ENCODE measurements at places on chromosomes 4 and X.

- DNase-seq, result no peak
Observed at GRCh38 chr4:142365391-142365790, 480.7 kb downstream of the INPP4B start.

GRCh38 chr4:102869569-102870197 lies 891 bp downstream of the CISD2 start:
- no peak for DNase-seq

DNA sequence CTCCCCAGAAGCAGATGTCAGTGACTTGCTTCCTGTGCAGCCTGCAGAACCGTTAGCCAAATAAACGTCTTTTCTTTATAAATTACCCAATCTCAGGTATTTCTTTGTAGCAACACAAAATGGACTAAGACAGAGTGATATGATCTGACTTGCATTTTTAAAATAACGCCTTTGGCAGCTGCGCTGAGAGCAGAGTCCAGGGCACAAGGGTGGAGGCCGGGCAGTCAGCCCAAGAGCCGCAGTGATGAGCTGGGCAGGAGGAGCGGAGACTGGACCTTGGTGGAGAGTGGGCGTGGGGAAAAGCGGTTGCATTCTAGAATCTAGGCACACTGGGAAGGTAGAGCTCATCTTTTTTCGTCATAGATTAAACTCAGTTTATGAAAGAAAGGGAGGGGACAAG lies 56.5 kb upstream of the ACSL1 start:
- no peak for DNase-seq

DNA sequence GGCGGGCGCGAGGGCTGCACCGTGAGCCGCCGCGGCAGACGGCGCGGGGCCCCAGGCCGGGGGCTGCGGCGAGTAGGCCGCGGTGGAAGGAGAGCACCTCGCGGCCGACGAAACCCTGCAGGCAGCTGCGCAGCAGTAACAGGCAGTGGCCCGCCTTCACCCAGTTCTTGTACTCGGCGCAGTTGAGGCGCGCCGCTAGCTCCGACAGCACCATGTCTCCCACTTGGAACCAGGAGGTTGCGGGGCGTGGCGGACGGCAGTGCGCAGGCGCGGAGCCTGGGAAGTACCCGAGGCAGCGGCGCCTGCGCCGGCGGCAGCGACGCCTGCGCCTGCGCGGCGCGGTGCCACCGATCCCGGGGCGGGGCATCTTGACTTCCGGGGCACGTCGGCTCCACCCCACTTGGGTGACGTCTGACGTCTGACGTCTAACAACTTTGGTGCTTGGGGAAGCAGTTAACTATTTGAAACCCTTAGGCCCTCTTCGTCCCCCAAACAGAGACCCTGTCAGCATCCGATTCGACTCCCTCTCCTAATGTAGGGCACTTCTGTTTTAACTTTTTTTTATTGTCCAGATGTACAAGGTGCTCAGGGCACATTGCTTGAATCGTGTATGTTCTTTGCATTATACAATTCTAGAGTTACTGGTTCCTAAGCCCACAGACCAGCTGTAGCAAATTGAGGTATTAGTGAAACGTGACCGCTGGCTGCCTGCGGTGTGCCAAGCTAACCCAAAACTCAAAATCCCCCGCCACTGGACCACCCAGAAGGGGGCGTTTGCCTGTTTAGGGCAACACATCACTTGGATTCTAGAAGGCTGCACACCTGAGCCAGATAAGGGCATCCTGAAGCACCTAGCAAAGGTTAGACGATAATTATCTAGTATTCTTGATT lies at the start of gene CXorf38:
Gene CXorf38, minus strand, starts transcription at position 255 of the 891 bp plus-strand sequence. Its CDS starts 41 bp downstream, at position 214.
- peak; percentile 91 for DNase-seq

DNA sequence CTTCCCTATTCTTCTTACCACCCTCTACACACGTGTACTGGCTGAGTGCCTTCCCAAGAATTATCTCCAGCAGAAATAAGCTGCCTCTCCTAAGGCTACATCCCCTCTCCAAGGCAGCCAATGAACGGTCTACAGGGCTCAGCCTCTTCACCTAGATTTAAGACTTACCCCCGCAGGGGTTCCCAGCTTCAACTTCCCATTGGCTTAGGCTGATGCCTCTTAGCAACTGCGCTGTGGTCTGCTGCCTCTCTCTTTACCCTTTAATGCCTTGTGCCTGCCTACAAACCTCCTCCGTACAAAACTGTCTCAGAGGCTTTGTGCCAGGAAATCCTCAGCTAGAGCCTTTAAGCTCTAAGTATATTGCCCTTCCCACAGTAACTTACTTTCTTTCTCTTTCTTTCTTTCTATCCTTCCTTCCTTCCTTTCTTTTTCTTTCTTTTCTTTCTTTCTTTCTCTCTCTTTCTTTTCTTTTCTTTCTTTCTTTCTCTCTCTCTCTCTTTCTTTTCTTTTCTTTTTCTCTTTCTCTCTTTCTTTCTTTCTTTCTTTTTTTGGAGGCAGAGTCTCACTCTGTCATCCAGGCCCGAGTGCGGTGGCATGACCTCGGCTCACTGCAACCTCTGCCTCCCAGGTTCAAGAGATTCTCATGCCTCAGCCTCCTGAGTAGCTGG lies 15.1 kb upstream of the PIGA start:
- DNase-seq, result no peak

Data from activated naive CD8-positive, alpha-beta T cell treated with anti-CD3 and anti-CD28 coated beads, Interleukin-2, amount 10 ng/mL, durations not matched to agents 7 days and 5 days (primary cell).